ENCODE measurements at places on chromosomes 2 and 18.

DNA sequence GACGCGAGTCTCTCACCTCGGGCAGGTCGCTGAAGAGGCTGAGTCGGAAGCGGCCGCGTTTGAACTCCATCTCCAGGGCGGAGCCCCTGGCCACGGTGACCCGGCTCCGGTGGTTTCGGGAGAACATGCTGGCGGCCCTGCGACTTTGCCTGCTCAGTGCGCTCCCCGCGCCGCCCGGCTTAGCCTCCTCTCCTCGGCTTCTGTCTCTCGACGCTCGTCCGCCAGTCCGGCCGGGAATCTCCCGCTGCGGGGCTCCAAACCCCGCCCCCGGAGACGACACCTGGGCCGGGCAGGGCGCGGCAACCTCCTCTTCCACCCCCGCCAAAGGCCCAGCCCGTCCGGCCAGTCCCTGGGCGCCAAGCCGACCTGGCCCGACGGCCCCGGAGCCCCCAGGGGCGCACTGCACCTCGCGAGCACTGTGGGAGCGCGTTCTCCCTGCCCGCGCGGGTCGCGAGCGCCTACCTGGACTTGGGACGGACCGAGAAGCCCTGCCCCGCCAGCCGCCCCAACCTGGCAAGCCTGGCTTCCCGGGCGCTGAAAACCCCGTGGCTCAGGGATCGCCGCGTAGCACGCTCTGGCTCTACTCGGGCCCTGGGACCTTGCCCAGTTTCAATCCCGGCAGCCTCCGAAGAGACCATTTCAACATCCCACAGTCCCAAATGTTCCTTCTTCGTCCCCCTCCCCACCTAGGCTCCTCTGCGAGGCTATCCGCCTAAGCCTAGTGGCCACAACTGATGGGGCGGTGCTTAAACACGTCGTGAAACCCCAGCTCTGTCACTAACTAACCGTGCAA, at the start of gene RTKN:
RTKN (minus strand) TSS at position 248 of the 793 bp plus-strand sequence; CDS start at position 127, 121 bp downstream.
- DNase-seq: no peak

GRCh38 chr2:216932863-216933548, 73.1 kb upstream of the TNP1 start:
- no peak for DNase-seq

DNA sequence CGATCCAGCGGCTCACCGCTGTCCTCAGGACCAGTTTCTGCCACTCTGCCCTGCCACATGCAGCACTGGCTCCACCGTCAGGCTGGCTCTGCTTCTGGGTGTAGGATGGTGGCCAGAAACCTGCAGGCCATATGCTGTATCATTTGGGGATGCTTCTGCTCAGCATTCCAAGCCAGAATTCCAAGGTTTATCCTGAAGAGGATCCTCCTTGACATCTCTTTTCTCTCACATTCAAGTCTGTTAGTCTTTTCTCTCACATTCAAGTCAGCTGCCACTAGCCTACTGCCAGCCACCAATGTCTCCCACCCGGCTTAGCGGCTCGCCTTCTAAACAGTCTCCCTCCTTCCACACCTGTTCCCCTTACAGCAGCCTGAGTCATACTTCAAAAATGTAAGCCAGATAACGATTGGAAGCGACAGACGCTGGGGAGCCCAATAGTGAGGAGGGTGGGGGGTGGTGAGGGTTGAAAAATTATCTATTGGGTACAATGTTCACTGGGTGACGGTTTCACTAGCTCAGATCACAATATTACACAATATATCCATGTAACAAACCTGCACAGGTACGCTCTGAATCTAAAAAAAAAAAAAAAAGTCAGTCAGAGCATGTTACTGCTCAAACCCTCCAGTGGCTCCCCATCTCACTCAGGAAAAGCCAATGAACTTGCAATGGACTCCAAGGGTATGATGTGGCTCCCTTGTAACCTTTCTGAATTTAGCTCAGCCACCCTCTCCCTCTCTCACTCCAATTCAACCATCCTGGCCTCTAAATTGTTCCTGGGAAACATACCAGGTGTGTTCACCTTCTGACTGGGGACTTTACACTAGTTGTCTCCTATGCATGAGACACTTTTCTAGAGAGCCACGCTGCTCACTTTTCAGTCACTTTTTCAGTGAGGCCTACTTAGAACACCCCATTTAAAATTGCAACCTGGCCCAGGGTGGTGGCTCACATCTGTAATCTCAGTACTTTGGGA, 38.8 kb upstream of the SP3 start:
- no peak for DNase-seq

DNA sequence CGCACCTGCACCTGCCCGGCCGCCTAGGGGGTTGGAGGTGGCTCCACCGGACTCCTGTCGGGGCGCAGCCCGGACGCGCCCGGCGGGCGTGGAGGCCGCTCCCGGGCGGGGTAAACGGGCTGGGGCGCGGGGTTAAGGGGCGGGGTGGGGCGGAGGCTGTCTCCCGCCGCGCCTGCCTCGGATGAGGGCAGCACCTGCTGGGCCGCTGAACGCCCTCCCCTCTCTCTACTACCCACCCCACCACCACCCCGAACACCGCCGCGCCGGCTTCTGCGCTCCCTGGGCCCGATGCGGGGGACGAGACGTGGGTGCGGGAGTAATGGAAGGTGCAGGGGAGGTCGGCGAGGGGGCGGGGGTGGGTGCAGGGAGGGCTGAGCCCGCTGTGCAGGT, 224.8 kb upstream of the ID2 start:
- DNase-seq: no peak

- DNase-seq: no peak
Observed at GRCh38 chr2:228793116-228793515, 478.0 kb downstream of the PID1 start.

- no peak for DNase-seq
Observed at GRCh38 chr2:232351686-232352510, 26.7 kb upstream of the ALPP start.

All from T-cell (primary cell).